SJCRH30 (cell line): ENCODE measurements at places on chromosomes 4 and X. TPM values are rescaled to one million over a fixed set of nuclear protein-coding genes. Genes with fewer than 3 reads are reported as not detected.

Gene CT47B1
- not detected in 2 replicates for total RNA-seq

DNA sequence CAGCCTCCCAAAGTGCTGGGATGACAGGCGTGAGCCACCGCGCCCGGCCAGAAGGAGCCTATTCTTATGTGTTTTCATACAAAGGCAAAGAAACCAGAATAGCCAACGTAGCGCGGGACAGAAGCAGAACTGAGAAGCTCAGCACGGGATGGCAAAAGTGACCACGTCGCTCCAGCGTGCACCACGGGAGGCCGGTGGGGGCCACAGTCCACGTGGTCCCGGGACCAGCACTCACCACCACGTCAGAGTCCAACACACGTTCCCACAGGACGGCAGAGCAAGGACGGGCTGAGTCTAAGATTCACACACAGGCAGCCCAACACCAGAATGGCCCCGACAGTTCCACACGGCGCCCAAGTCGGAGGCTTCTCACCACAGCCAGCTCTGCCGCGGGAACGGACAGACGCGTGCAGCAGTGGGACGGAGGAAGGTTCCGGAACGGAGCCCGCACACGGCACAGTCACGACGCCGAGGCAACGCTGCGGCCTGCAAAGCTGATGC, 18.8 kb upstream of the GTPBP6 start:
- no peak overlapping the region for H3K27ac ChIP-seq
- no peaks in the 10 kb centered on the region for H3K4me1 ChIP-seq
- H3K36me3 ChIP-seq: peaks cover 18% of the 10 kb centered on the region
- no peak for DNase-seq
- H3K27me3 ChIP-seq: no peaks in the 10 kb centered on the region

DNA sequence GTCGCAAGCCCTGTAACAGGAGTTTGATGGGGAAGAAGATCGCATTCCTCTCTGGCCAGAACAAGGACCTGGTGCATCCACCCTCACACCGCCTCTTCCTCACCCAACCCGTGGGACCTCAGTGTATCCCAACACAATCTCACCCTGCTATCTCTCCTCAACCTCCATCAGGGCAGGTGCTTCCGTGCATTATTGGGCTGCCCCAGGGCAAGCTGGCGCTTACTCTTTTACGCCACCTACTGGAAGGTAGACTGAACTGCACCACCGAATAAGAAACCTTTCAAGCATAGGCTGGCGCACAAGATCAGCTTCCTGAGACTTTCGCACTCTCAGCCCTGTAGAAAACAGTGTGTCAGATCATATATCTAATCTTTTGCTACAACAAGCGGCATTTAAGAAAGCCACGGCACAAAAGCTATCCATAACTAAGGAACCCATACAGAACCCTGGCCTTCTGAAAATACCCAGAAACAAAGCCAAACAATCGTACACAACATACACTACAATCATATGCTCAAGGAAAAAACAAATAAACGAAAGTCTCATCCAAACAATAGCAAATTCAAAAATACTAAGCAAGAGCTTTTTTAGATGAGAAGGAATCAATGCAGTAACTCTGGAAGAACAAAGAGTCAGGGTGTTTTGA, 209.3 kb downstream of the UGT8 start:
- H3K36me3 ChIP-seq: no peaks in the 10 kb centered on the region
- H3K27me3 ChIP-seq: no peaks in the 10 kb centered on the region
- no peak overlapping the region for H3K4me3 ChIP-seq
- H3K4me1 ChIP-seq: no peaks in the 10 kb centered on the region

GRCh38 chr4:111632641-111633151, 512.6 kb upstream of the FAM241A start:
- H3K27me3 ChIP-seq: no peaks in the 10 kb centered on the region

DNA sequence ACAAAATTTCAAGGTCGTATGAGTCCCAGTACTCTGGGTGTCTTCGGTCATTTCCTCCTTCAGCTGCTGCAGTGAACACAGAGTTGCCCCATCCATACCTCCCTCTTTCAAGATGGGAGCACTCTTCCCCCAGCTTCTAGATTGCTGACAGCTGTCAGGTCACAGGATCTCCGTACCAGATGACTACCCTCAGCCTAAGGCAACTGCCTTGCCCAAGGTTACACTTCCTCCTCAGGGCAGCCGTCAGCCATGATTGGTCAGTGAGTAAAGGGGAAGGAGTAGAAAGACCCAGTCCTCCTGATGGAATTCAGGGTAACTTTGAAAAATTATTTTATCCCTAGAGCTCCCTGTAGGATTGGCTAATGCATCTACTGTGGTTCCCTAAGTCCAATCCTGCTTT, 81.6 kb downstream of the NAF1 start:
- no peaks in the 10 kb centered on the region for H3K4me1 ChIP-seq
- H3K27ac ChIP-seq: no peak overlapping the region
- H3K36me3 ChIP-seq: no peaks in the 10 kb centered on the region

DNA sequence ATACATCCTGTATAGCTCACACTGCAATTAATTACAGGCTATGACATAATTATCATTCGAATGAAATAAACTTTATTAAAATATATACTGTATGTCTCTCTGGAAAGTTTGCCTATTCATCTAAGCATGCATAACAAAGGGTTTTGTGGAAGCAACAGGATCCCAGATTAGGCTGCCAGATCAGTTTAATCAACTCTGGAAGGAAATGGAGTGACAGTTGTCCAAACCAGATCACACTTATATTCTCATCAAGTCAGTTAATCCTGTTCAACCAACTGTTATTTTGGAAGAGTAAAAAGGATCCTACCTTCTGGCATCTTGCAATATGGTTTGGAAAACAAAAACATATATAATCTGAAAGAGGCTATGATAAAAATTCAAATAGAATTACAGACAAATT, 312.2 kb downstream of the FAT4 start:
- no peak overlapping the region for H3K4me3 ChIP-seq
- no peaks in the 10 kb centered on the region for H3K36me3 ChIP-seq
- H3K27ac ChIP-seq: no peak overlapping the region
- H3K27me3 ChIP-seq: no peaks in the 10 kb centered on the region

GRCh38 chrX:24643116-24643515, 4.0 kb downstream of the PCYT1B start:
- no peaks in the 10 kb centered on the region for H3K27me3 ChIP-seq
- H3K27ac ChIP-seq: no peak overlapping the region
- H3K4me1 ChIP-seq: no peaks in the 10 kb centered on the region; the same call in 1 of the 2 replicates
- H3K4me3 ChIP-seq: no peak overlapping the region

Gene UGT8
- total RNA-seq: 26.3 and 27.6 TPM in 2 replicates

DNA sequence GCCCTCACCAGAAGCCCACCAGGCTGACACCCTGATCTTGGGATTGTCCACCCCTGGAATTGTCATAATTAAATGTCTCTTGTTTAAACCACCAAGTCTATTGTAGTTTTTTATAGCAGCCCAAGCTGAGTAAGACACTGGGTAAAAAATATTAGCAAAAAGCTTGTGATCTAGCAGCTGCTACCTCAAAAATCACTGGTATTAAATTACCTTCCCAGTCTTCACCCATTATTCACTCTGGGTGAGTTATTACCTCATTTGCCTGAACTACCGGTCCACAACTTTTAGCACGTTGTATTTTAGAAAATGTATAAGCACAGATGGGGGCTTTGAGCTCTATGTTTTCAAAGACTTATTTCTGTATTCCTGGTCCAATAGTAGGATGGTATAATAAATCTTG, 12.0 kb upstream of the TRIM61 start:
- no peak overlapping the region for H3K27ac ChIP-seq
- no peaks in the 10 kb centered on the region for H3K27me3 ChIP-seq
- DNase-seq: peak; percentile 39
- H3K4me3 ChIP-seq: no peak overlapping the region
- H3K4me1 ChIP-seq: peaks cover 14% of the 10 kb centered on the region; the same call in 1 of the 2 replicates

GRCh38 chr4:142331132-142331531, 515.0 kb downstream of the INPP4B start:
- peak; percentile 38 for DNase-seq
- H3K36me3 ChIP-seq: no peaks in the 10 kb centered on the region

DNA sequence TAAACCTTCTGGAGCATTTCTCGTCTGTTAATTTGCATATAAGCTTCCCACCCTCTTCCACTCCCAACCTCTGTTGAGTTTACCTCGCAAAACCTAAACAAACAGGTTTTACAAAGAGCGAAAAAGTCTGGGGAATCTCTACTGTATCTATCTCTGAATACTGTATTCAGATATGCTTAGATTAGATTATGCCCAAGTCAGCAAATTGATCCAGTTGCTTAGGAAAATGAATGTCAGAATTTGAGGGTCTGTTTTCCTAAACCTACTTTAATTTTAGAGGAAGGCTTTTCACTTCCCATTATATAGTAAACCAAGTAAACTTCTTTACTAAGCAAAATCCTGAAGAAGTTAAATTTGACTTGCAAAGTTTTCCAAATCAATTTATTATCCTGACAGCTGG, 6.7 kb downstream of the CCNA2 start:
- H3K36me3 ChIP-seq: peaks cover 100% of the 10 kb centered on the region
- no peak for DNase-seq
- H3K4me1 ChIP-seq: no peaks in the 10 kb centered on the region
- no peak overlapping the region for H3K27ac ChIP-seq
- no peak overlapping the region for H3K4me3 ChIP-seq

- no peaks in the 10 kb centered on the region for H3K27me3 ChIP-seq
- H3K4me3 ChIP-seq: no peak overlapping the region
- H3K36me3 ChIP-seq: no peaks in the 10 kb centered on the region
- H3K27ac ChIP-seq: no peak overlapping the region
- no peak for DNase-seq
These were observed 754.8 kb downstream of the RAB28 start for GRCh38 chr4:12729384-12729783.

Gene ARMCX5
- 59.4 and 60.6 TPM in 2 replicates for total RNA-seq

- no peak overlapping the region for H3K4me3 ChIP-seq
- H3K36me3 ChIP-seq: no peaks in the 10 kb centered on the region
- H3K27me3 ChIP-seq: no peaks in the 10 kb centered on the region
These were observed 48.0 kb upstream of the MYOZ2 start for GRCh38 chr4:119087656-119088055.

DNA sequence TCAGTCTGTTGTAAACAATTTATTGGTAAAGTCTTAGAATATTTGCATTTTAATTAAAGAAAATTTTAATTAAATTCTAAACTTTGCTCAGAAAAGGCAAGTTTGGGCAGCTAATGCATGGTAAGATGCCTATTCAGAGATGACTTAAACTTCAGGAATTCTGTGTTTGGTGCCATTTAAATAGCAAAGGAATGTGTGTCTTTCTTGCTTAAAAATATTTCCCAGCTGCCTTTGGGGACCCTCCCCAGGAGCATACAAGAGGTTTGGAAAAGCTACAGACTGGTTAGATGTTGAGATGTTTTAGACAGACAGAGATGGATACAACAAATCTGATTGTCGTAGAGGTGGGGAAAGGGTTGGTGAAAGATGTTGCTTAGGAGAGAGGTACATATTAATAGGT, 36.5 kb downstream of the AFF2 start:
- H3K27ac ChIP-seq: no peak overlapping the region
- H3K36me3 ChIP-seq: no peaks in the 10 kb centered on the region
- no peaks in the 10 kb centered on the region for H3K4me1 ChIP-seq
- no peak for DNase-seq
- H3K4me3 ChIP-seq: no peak overlapping the region
- no peaks in the 10 kb centered on the region for H3K27me3 ChIP-seq

DNA sequence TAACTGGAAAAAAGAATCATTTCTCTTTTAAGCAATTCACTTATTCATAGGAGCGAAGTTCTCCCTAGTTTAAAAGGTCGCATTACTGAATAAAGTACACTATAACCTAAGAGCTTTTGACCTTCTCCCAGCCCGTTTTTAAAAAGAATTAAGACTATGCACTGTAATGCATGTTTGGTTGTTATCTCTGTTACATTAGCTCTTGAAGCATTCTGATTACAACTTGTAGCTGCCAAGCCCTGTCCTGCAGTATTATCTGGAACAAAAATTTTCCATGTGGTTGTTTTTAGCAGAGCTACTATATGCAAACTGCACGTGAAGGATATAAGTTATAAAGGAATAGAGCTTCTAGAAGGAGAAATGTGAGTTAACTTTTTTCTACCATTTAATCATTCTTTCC, 8.1 kb downstream of the GAB1 start:
- no peaks in the 10 kb centered on the region; the same call in 1 of the 2 replicates for H3K4me1 ChIP-seq
- H3K36me3 ChIP-seq: no peaks in the 10 kb centered on the region
- no peak overlapping the region for H3K4me3 ChIP-seq
- no peak overlapping the region for H3K27ac ChIP-seq

GRCh38 chrX:650811-651210, 20.2 kb downstream of the SHOX start:
- H3K4me3 ChIP-seq: no peak overlapping the region
- no peaks in the 10 kb centered on the region for H3K4me1 ChIP-seq
- no peak overlapping the region for H3K27ac ChIP-seq
- DNase-seq: no peak

DNA sequence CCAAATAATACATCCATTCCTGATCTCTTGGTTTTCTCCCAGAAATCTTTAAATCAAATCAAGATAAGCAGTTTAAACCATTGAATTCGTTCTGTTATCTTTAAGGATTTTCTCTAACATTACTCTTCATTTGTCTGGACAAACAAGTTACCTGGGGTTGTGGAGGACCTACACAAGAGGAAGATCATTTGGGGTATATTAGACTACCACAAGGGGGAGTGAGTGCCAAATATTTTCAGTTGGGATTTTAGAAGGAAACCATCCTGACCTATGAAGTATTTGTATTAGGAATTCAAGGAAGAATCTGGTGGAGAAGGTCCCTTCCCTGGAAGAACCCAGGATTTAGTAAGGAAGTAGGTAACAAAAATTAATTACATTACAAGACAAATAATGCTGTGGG, 12.0 kb upstream of the DCHS2 start:
- no peaks in the 10 kb centered on the region for H3K4me1 ChIP-seq
- H3K27me3 ChIP-seq: no peaks in the 10 kb centered on the region
- no peaks in the 10 kb centered on the region for H3K36me3 ChIP-seq
- no peak for DNase-seq
- no peak overlapping the region for H3K27ac ChIP-seq

DNA sequence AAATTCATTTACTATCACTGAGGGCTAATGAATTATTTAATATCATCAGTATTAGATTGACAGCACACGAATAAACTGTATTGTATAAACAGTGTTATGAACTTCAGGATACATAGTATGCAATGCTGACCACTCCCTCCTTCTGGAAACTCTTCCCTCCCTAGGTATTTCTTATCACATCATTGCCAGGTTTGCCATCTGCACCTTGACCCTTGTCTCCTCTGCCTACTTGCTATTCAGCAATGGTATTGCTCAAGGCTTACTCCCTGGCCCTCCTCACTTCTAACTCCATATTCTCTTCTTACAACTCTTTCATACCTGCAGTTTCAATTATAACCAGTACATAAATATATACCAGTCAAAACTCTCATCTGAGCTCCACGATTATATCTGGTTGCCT, 38.9 kb downstream of the ATP8A1 start:
- DNase-seq: no peak
- no peak overlapping the region for H3K27ac ChIP-seq
- no peaks in the 10 kb centered on the region for H3K36me3 ChIP-seq
- no peak overlapping the region for H3K4me3 ChIP-seq
- no peaks in the 10 kb centered on the region for H3K4me1 ChIP-seq
- H3K27me3 ChIP-seq: no peaks in the 10 kb centered on the region

DNA sequence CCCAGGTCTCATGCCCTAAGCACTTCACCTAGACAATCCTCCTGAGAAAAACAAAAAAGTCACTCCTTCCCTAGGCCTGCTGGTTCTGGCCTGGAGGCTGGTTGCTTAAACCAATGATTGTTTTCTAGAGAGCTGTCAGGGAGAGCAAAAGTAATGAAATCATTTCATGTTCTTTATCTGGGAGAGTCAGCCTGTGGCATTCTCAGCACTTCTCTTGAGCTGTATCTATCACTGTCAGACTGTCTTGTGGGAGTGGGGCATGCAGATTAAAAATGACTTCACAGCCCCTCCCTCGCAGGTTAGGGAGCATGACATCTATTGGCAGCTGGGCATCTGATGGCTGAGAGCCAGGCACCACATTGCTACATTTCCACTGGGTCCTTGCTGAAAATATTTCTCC, 20.4 kb upstream of the TMEM154 start:
- H3K4me1 ChIP-seq: peaks cover 21% of the 10 kb centered on the region
- no peak overlapping the region; the same call in 1 of the 2 replicates for H3K27ac ChIP-seq
- H3K4me3 ChIP-seq: no peak overlapping the region
- no peaks in the 10 kb centered on the region for H3K27me3 ChIP-seq
- no peaks in the 10 kb centered on the region for H3K36me3 ChIP-seq
